ENCODE measurements at places on chromosomes 1 and 21. TPM values are rescaled to one million over a fixed set of nuclear protein-coding genes. Genes with fewer than 3 reads are reported as not detected.

ZNF593OS gene
- 0.97 TPM for polyA plus RNA-seq

POGK gene
- polyA plus RNA-seq = 14.4 TPM

C1orf74 gene
- polyA plus RNA-seq = 0.45 TPM

NTMT2 gene
- polyA plus RNA-seq = not detected

TGFB2 gene
- polyA plus RNA-seq = not detected

SYPL2 gene
- not detected for polyA plus RNA-seq

CYP4Z1 gene
- polyA plus RNA-seq = not detected

DNTTIP2 gene
- 83.6 TPM for polyA plus RNA-seq

ZBTB21 gene
- 4.3 TPM for polyA plus RNA-seq

VWA5B1 gene
- polyA plus RNA-seq = 0.08 TPM

SLC66A1 gene
- 5.4 TPM for polyA plus RNA-seq

S100A10 gene
- polyA plus RNA-seq = 458 TPM

CFAP57 gene
- polyA plus RNA-seq = not detected

MSH4 gene
- not detected for polyA plus RNA-seq

ARTN gene
- not detected for polyA plus RNA-seq

DNA sequence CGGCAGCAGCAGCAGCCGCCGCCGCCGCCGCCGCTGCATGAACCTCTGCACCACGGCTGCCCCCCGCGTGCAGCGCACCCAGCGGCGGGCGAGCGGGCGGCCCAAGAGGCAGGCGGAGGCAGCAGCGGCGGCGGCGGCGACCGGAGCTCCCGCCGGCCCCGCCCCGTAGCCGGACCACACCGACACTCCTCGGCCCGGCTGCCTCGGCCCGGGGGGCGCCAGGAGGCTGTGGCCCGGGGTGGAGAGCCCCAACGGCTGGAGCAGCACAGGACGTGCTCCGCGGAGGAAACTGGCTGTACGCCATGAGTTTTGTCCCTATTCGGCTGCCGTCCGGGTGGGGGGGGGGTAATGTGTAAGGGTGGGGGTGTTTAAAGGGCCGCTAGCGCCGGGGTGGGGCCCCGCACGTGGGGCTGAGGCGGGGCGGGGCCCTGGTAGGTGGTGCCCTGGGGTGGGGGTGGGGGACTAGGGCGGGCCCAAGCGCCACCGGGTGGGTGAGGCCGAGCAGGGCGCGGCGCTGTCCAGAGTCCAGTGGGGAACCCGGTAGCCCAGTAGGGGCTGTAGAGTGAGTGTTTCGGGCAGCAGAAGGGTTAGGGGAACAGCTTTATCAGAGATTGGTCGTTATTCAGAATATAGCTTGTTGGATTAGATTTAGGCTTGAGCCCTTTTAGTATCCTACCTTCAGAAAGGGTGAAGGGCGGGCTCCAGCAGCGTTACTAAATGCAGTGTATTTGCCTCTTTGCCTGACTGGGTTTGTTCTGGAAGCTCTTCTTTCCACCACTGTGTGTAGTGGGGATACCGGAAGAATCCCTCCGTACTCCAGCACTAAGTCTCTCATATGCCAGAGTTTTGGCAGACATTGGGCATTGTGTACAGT, at the start of gene FAM78B:
Gene FAM78B (minus strand): TSS at position 304 of the 874 bp plus-strand sequence. CDS start 753 bp downstream, outside the sequence.
- DNase-seq = peak; percentile 10

DNA sequence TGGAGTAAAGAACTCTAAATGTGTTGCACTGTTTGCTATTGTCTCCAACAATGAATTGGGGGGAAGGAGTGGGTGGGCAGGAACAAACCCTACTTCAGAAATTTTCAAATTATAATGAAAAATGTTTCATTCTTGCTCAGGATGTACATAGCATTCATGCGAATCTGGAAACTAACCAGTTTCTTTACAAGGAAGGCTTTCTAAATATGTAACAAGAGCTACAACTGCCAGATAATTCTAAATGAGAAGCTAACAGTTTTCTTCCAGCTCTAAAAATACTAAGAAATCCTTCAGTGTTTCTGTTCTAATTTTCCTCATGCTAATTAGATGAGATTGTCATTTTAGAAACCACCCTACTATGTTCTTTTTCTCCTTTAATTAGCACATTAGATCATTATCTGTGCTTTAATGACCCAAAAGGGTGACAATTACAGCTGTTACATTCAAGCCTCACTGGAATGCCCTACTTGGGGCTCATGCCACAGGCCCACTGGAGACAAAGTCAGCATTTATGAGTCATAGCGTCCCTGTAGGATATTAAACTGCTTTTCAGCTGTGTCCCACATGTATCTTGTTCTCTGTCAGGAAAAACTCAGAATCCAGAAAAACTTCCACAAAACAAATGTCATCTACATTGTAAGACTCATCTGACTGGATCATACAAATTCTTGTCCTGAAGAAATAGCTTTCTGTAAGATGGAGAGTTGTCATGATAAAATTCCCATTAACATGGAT, 804.6 kb upstream of the CXADR start:
- DNase-seq = no peak

DNA sequence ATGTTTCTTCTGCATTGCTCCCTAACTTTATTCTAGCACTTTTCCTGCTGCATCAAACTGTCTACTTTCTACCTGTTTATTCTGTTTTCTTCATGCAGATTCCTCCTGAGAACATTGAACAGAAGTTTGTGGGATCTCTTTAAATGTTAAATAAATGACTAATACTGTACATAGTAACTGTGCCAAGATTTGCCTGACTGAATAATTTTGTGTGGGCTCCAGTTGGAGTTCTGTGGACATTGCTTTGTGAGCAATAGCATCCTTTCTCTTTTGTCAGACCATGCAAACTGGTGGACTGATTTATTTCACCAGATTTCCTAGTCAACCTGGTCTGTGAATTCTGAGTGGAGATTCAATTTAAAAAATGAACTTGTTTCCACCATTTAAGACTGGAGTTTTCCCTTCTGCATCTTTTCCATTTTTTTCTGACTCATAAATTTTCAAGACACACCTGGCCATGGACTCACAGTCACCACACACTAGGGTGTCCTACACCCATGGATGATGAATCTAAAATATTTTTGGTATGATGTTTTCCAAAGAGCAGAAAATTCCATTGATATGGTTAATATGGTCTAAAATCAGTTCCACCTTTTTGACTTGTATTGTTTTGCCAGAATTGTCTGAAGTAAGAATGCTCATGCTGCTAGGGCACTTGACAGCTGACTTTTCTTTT, 140.7 kb upstream of the SPAG17 start:
- DNase-seq = no peak

- peak; percentile 62 for DNase-seq
Observed at GRCh38 chr1:169890761-169891538, 2.7 kb downstream of the SCYL3 start.

DNA sequence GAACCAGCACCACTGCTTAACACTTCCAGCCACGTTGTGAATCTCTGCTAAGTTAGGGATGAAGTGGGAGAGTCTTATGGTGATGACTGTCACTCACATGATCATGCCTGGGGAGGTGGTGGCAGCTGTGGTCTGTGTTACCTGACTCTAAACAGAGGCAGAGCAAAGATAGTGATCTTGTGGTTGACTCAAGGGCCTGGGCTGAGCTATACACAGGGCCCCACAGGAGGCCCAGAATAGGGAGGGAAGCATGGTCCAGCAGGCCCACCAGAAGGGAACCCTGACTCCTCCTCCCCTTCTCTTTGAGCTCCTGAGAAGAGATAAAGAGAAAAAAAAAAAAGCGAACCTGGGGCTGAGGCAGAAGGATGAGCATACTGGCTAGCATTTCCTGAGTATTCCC, 55.0 kb downstream of the PLXNA2 start:
- no peak for DNase-seq

DNA sequence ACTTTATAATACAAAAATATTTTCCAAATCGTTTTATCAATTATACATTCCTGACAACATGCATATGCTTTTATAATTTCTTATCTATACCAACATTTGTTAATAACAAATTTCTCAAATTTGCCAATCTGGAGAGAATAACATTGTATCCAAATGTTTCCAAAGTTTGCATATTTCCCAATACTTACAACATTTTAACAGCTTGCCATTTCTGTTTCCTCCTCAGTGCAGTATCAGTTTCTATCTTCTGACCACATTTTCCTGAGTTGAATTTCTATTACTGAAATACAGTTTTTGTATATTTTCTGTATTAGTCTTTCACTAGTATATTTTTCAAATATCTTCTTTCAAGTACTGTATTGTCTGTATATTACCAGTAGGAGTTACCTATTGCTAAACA, 1594.3 kb downstream of the PLA2G4A start:
- no peak for DNase-seq

- DNase-seq = no peak
Observed at GRCh38 chr1:35557118-35557610, at the start of gene KIAA0319L. KIAA0319L (minus strand) TSS chr1:35557403; CDS start chr1:35554491, 2,912 bp downstream.

DNA sequence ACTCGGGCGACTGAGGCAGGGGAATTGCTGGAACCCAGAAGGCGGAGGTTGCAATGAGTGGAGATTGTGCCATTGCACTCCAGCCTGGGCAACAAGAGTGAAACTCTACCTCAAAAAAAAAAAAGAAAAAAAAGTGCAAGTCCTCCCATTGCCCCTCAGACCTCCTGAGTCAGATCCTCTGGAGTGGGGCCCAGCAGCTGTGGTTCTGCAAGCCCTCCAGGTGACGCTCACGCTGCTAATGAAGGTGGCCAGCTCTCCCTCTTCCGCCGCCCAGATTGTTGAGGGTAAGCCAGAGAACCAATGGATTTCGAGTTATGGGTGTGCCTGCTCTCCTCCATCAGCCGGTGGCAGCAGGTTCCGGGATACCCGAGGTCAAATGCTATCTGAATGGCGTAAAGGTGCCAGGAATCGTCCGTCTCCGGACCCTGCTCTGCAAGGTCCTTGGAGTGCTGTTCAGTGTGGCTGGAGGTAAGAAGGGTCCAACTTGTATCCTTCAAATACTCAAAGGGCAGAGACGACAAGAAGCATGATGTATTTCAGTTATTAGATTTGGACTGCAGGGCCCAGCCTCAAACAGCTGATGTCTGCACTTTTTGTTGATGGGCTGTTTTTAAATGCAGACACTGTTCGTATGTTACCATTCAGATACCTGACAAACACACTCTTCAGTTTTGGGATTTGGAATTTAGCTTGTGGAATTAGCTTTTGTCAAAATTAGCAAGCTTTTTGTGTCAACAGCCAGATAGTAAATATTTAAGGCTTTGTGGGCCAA, 17.6 kb downstream of the CLCN6 start:
- DNase-seq = no peak

- no peak for DNase-seq
Observed at GRCh38 chr1:14980621-14981218, 172.8 kb upstream of the TMEM51 start.

- DNase-seq = no peak
Observed at GRCh38 chr1:187624812-187625545, 796.2 kb downstream of the PLA2G4A start.

GRCh38 chr1:40248412-40248811, 675 bp downstream of the TMCO2 start:
- no peak for DNase-seq

- no peak for DNase-seq
Observed at GRCh38 chr1:171742577-171742922, 685 bp upstream of the VAMP4 start.

GRCh38 chr1:110007046-110007830, 22.7 kb downstream of the AHCYL1 start:
- DNase-seq = no peak

DNA sequence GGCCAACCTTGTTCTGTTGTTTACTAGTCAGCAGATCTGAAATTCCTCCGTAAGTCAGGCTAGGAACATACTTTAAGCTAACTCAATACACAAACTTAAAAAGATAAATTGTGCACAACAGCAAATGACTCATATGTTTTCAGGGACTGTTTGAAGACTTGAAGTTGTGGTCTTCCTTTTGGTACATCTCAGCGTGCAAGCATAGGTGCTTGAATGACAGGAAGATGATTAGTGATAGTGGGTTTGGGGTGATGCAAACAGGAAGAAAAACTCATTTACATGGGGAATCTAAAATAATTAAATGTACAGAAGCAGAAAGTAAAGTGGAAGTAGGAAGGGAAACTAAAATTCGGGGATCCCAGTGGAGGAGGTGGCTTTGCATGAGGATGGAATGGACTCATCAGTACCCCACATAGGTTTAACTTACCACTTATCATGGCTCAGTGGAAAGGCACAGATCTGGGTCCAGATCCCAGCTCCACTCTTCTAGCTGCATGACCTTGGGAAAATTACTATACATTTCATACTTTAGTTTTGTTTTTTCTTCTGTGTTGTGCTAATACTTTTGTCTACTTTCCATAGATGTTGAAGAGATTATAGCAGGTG, 122.3 kb downstream of the XCL2 start:
- no peak for DNase-seq

GRCh38 chr1:19209439-19209989, 552 bp downstream of the UBR4 start:
- no peak for DNase-seq

DNA sequence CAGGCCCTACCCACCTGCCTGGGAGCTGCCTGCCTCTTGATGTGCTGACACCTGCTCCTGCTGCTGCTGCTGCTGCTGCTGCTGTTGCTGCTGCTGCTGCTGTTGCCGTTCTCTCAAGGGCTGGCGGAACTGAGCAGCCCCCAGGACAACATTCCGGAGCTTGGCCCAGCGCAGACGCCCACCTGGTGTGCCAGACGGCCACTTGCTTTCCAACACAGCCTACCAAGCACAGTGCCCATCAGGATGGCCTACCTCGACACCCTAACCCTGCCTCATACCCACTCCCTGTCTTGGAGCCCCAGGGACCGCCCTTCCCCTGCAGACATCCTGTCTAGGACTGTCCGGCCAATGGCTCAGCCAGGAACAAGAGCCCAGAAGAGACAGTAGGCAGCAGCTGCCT, 11.8 kb downstream of the DENND4B start:
- DNase-seq = no peak

DNA sequence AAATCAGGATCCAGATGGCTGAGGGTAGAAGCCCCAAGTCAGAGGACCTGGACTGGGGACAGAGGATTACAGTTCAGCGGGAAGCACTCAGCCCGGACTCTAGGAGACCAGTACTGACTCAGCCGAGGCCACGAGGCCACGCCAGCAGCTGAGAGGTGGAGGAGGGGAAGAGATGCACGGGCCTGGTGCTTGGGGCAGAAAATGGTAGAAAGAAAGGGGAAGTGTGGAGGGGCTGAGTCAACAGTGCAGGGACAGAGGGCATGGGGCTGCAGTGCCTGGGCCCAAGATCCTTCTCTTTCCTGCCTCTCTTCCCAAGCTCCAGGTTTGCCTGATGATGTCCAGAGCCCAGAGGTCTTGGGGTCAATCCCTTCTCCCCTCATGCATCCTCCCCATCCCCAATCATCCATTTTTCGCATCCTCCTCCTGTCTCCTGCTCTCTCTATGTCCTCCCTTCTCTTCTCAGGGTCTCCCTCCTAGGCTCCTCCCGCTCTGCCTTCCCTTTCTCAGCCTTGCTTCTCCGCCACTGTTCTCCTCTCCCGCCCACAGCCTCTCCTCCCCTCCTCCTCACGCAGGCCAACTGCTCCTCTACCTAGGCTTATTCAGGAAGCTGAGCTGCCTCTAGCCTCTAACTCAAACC, 7.7 kb downstream of the ARHGEF2 start:
- DNase-seq = no peak

GRCh38 chr1:214918745-214919144, 163.8 kb upstream of the KCNK2 start:
- no peak for DNase-seq

GRCh38 chr21:35925497-35925896, 134.8 kb downstream of the SETD4 start:
- no peak for DNase-seq
